ENCODE measurements at places on chromosomes 6 and 20. TPM values are rescaled to one million over a fixed set of nuclear protein-coding genes. Genes with fewer than 3 reads are reported as not detected.

DNA sequence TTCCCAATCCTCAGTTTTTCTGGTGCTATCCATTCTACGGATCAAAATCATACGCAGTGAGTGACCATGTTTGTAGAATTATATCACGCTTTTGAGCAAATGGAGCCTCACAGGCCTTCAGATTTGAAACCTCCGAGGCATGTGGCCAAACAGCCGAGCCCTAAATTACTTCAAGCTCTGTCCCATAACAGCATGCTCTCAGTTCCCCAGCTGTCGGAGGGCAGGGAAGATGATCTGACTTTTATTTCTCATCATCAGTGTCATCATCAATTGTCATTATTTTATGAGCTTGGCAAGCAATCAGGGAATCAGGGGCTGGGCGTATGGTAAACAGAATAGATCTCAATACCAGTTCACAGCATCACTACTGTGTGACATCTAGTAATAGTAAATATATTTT is 73.2 kb downstream of the PSMG4 start:
- no peak for DNase-seq

DNA sequence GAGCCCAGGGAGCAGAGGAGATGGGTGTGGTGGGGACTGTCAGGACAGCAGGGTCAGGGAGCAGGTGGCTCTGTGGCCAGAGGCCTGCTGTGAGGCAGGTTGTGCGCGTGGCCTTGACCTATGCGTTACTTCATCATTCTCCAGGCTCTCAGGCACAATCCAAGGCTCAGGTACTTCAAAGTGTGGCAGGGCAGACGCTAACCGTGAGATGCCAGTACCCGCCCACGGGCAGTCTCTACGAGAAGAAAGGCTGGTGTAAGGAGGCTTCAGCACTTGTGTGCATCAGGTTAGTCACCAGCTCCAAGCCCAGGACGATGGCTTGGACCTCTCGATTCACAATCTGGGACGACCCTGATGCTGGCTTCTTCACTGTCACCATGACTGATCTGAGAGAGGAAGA is 535 bp downstream of the NCR2 start:
- DNase-seq = no peak

SLC39A7 gene
- total RNA-seq = 187 TPM

MYB gene
- not detected for total RNA-seq
